KG1 (cell line): ENCODE measurements at places on chromosomes 7 and 10.

- DNase-seq: no peak
Observed at GRCh38 chr7:152054367-152055230, 29.1 kb downstream of the GALNT11 start.

DNA sequence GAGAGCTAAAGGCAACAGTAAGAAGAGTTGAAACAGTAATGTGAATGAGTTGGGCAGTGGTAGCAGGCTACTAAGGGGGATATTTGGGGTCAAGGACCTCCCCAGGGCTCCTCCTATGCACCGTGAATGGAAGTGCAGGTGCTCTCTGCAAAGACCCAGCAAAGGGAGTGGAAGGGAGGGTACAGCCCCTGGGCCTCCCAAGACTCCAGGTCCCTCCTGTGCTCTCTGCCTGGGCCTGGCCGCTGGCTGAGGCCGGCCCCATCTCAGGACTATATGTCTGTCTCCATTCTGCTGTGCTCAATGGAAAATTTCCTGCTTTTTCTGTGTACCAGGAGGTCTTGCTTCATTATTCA, 372.1 kb upstream of the MKI67 start:
- DNase-seq: no peak

GRCh38 chr10:1166101-1166827, 110.1 kb downstream of the WDR37 start:
- DNase-seq: no peak

DNA sequence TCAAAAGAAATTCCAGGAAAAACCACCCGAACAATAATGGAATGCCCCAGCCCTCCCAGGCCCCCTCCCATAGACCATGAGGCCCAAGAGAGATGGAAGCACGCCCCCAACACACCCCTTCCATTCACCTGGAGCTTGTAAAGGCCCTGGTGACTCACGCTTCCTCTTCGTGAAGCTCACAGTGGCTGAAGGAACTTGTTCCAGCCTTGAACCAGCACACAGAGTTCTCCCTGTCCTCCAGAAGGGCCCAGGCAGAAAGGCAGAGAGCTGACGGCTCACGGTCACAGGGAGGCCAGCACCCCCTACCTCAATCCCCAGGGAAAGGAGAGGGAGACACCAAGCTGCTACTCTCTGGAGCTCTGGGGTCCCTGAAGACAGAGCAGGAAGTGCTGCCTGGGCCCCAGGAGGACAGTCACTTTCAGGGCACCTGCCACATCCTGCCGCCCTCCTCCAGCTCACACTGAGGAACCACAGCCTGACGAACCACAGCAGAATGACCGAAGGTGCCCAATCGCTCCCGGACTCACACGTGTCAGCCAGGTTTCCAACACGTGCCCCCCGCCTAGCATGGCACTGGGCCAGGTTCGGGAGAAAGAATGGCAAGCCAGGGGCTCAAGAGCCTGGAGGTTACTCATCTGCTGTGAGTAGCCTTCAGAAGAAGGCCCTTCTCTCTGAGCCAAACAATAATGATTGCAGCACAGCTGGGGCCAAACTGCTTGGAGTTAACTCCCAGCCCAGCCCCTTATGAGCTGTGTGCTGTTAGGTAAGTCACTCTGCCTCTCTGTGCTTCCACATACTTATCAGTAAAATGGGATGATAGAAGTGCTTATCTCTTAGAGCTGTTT, 52.8 kb downstream of the DLG5 start:
- peak; percentile 80 for DNase-seq

GRCh38 chr7:98439484-98439883, 38.6 kb upstream of the BAIAP2L1 start:
- DNase-seq: no peak

GRCh38 chr10:95745501-95745900, 10.5 kb upstream of the ENTPD1 start:
- no peak for DNase-seq

DNA sequence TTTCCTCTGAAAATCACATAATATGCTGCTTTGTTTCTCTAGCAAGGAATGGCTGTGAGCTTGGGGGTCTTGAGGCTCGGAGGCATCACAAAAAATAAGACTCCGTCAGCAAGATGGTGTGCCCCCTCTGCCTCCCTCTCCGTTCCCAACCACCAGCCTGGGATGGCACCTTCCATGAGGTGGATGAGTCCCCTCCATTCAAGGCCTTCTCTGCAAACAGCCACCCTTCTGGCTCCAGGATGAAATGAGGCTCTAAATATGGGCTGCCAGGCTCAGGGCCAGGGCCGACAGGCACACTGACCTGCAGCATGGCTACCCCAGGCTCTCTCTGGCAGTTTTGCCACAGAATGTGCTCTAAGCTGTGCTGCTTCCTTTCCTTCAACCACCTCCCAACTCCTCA, 521.5 kb downstream of the PTPRN2 start:
- no peak for DNase-seq

GRCh38 chr7:87475359-87476178, at the start of gene ABCB4:
TSS of gene ABCB4 (minus strand) at chr7:87475680. CDS start at chr7:87475465, 215 bp downstream.
- DNase-seq: no peak

DNA sequence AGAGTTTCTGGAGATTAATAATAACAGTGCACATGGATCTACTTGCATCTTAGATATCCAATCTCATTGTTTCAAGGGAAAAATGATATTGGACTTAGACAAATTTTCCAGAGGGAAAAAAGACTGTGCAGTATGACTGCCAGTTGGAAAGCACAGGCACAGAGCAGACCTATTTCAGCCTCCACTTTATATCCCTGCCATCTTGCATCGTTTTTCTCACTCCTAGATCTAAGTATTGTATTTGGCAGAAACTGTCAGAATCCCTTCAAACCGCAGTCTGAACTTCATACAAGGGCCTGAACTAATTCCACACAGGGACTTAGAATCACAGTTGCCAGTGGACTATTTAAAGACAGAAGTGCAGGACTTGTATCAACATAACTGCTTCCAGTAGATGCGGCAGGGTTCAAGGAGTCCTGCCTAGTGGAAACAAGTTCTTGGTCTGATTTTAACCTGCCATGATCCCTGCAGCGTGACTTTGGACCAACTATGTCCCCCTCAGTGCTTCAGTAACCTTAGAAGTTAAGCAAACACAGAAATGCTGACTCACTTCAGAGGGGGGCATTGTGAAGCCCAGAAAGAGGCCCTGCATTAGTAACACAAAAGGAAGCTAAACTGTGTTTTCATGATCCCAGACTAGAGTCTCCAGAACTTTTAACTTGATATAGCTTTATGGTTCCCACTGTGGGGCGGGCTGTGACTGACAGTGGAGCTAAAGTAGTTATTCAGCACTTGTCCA, 95.7 kb upstream of the PALS2 start:
- no peak for DNase-seq

- no peak for DNase-seq
Observed at GRCh38 chr7:138903859-138904435, 77.2 kb downstream of the KIAA1549 start.

GRCh38 chr7:590731-591551, 71.3 kb upstream of the PDGFA start:
- no peak for DNase-seq

- DNase-seq: no peak
Observed at GRCh38 chr7:147014286-147014955, 897.8 kb downstream of the CNTNAP2 start.

- no peak for DNase-seq
Observed at GRCh38 chr7:112864380-112864779, 74.2 kb upstream of the TMEM168 start.

DNA sequence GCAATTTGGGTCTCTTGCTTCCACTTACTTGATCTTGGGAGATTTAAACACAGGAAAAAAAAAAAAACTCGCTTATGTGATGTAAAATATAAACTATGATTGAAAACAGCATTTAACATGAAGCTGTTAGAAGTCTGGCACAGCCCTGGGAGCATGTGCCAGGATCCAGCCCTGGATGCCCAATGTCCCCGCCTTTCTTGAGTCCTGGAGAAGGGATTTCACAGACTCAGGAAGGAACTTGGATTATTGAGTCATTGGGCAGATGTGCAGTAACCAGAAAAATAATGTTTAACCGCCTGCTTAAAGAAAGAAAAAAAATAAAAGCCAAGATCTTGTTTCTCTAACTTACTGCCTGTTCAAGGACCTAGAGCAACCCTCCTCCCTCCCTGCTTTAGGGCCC, 3.7 kb upstream of the JCAD start:
- DNase-seq: no peak

DNA sequence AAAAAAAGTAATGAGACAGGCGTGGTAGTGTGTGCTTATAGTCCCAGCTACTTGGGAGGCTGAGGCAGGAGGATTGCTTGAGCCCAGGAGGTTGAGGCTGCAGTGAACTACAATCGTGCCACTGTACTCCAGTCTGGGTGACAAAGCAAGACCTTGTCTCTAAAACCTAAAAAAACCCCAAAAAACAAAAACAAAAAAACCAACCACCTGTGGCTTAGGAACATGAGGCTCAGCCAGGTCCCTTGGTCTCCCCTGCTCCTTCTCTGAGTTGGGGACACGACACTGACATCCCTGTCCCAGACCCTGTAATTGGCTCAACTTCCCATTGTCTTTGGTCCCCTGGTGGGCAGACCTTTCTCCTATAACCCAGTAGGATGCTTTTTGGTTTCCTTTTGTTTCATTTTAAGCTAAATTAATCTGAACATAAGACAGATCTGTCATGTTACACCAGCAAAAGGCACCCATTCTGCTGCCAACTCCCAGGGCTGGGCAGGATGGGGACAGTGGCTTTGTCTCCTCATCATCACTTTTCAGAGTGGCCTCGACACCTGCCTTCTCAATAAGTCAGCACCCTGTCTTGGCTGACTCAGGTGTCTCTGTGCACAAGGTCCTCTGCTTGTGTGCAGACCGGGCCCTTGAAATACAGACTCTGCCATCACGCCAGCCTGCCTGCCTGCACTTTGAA, 74.4 kb downstream of the MYL10 start:
- no peak for DNase-seq

GRCh38 chr7:45073786-45074527, 14.8 kb downstream of the NACAD start:
- DNase-seq: no peak

DNA sequence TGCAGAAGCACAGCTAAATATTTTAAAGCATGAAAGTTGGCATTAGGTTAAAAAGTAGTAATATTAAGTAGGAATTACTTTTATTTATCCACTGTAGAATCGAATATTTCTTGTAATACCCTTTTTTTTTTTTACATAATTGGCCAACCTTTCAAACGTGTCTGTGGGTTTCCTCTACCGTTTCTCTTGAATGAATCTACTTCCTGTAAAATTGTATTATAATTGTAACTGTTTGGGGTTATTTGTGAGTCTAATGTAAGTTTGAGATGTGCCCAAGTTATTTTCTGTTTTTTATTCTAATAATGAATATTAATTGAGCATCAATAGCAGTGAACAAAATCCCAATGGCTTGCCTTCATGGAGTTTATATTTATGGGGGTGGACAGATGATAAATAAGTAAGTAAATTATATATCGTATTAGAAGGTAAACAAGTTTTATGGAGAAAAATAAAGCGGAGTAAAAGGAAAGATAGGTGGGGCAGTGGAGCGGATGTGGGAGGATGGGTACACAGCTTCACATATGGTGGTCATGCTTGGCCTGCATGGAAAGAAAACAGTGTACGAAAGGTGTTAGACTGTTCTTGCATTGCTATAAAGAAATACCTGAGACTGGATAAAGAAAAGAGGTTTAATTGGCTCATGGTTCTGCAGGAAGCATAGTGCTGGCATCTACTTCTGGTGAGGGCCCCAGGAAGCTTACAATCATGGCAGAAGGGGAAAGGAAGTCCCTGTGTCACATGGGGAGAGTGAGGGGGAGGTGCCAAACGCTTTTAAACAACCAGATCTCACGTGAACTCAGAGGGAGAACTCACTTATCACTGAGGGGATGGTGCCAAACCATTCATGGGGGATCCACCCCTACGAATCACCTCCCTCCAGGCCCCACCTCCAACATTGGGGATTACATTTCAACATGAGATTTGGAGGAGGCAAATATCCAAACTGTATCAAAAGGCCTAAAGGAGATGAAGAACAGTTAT, 5.4 kb downstream of the TSPAN13 start:
- DNase-seq: no peak

GRCh38 chr10:96339956-96340904, 18.6 kb downstream of the OPALIN start:
- DNase-seq: peak; percentile 56
